ENCODE measurements at places on chromosomes 4 and X.
A peak's percentile ranks its signal among the peaks of the same experiment; 100 is the strongest.

GRCh38 chr4:37516057-37516775 is 170.0 kb downstream of the RELL1 start:
- no peak for DNase-seq

GRCh38 chr4:112706840-112707207 is 69.9 kb downstream of the LARP7 start:
- no peak for DNase-seq

DNA sequence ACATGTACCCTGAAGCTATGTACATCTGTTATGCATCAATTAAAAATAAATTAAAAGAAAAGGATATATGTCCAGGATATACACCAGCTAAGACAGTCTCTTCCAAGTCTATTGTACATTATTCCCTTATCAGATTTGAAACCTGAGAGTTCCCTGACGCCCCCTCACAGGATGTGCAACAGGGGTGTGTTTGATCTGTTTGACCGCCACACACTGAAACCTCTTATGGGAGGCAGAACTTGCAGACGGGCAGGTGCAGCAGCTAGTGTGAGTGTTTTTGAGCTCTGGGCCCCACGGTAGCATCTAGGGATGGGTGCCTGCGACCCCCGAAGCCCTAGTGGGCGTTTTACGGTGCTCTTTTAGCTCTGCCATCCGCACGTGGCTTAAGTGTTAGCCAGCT is 4.7 kb downstream of the XG start:
- DNase-seq = no peak

DNA sequence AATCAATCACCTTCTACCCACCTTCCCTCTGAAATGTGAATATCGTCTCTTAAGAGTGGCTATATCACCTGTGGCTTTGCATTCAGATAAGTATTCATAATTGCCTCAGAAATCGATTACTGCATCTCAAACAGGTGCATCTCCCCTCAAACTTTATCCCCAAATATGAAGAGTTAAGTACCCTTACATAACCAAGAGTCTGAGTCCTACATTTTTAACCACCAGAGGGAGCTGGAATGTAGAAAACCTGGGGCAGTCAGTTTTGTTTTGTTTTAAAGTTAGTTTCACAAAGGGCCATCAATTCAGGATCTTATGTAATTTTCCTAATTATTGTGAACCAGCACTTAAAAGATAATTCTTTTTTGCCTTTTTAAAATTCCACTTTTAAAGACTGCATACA is 5.7 kb downstream of the TCEANC start:
- DNase-seq = no peak

DNA sequence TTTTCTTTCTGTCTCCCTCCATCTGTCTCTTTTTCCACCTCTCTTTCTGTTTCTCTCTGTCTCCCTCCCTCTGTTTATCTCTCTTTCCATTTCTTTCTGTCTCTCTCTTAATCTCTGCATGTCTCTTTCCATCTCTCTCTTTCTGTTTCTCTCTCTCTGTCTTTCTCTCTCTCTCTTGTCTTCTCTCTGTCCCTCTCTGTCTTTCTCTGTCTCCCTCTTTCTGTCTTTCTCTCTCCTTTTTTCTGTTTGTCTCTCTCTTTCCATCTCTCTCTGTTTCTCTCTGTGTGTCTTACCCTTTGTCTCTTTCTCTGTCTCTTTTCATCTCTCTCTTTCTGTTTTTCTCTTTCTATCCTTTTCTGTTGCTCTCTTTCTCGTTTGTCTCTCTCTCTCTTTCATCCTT is 34.7 kb downstream of the ARSF start:
- no peak for DNase-seq

GRCh38 chr4:83019794-83020494 is 9.3 kb upstream of the LIN54 start:
- DNase-seq = no peak

GRCh38 chr4:57426779-57427395 is 316.7 kb upstream of the IGFBP7 start:
- DNase-seq = peak; percentile 1

DNA sequence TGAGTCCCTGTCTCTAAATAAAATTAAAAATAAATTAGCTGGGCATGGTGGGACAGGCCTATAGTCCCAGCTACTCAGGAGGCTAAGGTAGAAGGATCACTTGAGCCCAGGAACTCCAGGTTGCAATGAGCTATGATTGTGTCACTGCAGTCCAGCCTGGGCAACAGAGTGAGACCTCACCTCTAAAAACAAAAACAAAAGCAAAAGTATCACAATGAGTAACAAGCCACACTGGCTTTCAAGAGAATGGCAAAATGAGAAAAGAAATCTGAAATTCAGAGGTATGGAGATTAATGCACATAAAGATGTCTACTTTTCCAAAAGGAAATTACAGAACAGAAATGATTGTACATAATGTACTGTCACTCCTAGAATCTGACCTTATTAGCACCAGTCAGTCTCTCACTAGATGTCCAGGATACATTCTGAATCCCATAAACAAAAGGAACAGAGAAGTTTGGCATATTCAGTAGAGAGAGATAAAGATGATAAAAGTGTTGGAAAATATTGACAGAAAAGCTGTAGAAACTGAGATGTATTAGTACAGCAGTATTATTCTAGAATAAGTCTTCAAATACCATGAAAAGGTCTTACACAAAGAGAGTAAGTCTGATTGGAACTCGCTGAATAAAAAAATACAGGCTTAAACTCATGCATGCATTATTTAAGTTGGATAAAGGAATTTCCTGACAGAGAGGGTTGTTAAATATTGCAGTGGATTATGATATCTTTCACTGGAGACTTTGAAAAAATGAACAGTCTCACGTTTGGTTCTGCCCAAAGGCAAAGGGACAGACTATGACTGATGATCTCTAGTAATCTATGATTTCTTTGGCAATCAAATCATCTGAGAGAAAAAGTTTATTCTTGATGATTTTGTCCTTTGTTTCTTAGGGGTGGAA is 102.5 kb downstream of the SH3RF1 start:
- no peak for DNase-seq

DNA sequence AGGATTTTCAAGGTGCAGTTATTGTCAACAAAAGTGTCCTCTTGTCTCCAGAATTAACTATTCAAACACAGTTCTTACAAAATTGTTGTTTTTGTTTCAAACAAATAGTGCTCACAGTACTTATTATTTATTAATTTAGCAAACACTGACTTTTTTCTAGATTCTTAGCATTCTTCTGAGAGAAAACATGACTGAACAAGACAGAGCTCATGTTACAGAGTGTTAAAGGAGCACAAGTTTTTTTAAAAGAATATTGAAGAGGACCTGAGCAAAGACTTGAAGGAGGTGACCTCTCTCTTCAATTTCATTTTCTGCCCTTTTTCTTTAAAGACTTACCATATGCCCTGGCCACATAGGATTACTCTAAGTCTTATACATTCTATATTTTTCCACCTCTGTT is 2220.3 kb upstream of the AGA start:
- no peak for DNase-seq

DNA sequence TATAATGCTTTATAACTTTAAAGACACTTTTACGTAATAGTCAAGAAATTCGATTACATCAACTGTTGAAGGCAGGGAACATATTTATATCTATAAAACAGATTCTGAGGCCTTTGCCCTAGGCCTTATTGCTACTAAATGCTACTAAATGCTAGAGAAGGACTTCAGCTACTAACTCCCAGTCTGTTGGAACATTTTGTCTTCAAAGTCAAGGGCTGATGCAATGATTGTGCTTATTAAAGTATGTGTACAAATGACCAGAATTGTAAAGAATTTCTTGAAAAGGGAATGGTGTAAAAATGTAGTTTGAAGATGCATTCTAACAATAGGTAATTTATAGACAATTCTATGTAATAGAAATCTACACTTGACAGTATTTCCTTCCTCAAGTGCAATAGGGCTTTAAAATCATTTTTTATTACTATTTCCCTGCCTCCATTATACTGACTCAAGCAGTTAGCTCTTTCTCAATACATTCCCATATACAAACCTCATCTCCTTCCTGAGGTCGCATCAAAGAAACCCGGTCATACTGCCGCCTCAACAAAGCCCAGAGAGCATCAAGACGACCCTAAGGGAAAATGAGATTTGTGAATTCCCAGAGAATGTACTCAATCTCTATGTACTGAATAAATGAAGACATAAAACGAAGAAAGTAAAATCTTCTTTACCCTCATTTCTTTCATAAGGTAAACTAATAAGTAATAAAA is 95.7 kb downstream of the ANTXR2 start:
- DNase-seq = no peak

GRCh38 chr4:85478576-85478975 is 3.6 kb downstream of the ARHGAP24 start:
- DNase-seq = no peak

DNA sequence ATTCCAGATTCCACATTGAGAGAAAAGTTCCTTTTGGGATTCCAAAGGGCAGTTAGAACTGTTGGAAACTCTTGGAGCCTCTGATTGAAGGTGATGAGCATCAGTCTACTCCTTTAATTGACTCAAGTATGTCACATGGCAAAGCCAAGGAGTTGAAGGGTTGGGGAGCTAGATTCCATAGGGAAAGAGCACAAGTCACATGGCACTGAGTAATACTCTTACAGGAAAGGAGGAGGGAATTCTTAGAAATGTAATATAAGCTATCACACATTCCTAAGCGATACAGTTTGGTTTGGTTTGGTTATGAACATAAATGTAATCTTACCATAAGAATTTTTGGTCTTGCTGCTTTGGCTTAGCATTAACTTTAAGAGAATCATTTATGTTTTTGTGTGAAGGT is 15.7 kb downstream of the SPCS3 start:
- no peak for DNase-seq

DNA sequence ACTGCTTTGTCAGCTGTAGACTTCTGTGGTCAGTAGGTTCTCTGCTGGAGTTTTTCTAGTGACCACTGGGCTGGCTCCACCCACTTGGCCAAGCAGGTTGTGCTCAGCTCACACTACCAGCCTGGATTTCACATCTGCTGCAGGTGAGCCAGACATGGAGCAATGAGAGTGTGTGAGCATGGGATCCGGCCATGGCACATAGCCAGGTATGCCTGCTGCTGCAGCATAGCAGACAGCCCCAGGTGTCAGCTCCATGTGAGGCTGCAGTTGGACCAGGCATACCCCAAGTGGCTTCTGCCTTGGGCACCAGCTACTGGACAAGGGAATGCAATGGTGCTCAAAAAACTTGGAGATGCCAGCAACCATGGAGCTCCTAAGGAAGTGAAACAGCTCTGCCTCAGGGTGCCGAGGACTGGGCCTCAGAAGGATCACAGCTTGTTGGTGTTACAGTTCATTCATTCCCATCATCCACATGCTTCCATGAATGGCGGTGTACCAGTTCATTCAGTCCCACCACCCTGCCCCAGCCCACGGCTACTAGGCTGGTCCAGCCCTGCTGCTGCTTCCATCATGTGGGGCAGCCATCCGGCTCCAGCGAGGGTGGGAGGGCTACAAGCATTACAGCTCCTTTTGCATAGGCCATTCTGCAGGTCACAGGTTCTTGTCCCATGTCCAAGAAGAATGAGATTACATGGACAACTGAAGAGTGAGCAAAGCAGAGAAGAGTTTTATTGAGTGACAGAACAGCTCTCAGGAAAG is 389.1 kb upstream of the PCDH7 start:
- no peak for DNase-seq

GRCh38 chrX:80808881-80809411 is 731 bp downstream of the BRWD3 start:
- DNase-seq = no peak

DNA sequence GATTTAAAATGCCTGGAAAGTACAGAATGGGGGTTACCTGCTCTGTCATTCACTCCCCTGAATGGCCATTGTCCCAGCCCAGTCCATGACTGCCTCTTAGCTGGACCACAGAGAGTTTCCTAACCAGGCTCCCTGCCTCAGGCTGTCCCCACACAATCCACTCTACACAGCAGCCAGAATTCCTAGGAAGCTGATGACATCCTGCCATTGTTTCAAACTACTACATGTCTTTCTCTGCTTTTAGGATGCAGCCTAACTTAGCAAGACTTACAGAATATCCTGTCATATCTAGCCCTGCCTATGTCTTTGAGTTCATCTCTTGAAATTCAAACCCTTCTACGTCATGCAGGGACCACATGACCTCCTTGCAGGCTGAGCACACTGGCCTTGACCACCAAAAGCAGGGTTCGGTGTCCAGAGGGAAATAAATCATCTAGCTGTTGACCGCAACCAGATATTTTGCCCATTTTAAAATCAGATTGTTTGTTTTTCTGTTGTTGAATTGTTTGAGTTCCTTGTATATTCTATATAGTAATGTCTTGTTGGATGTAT is 16.1 kb upstream of the CRMP1 start:
- DNase-seq = no peak

- no peak for DNase-seq
Measured at GRCh38 chrX:48794911-48795515, 6.9 kb upstream of the HDAC6 start.

DNA sequence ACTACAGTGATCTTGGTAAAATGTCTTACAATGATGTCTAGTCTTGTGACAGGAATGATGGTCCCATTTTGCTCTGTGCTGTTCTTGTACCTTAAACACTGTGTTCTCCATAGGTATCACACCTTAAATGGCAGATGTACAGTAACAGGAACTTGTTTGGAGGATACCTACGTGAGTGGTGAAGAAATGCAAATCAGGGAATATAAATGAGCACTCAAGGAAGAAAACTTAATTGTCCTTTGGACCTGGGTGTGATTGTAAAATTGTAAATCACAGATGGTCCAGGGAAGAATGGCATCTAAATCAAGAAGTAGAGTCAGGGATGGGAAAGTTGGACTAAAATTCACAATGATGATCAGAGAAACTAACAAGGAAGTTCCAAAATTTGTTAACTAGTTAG is 12.7 kb downstream of the HPGDS start:
- DNase-seq = no peak

GRCh38 chrX:132953354-132953753 is 5.1 kb downstream of the HS6ST2 start:
- DNase-seq = no peak

DNA sequence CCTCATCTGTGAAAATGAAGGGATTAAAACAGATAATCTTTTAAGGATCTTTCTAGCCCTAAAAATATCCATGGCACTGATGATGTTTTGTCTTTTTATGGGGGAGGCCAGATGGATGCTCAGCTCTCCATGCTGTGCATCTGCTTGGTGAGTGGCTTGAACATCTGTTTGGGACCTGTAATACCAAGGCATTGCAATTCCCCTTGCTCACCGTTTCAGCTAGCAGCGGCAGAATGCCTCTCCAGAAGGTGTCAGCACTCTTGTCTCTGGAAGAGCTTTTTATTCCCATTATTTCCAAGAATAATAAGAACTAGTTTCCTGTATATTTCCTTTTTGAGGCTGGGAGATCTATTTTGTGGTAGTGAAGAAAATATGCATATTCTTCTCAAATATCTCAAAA is 151.9 kb upstream of the ANK2 start:
- no peak for DNase-seq

DNA sequence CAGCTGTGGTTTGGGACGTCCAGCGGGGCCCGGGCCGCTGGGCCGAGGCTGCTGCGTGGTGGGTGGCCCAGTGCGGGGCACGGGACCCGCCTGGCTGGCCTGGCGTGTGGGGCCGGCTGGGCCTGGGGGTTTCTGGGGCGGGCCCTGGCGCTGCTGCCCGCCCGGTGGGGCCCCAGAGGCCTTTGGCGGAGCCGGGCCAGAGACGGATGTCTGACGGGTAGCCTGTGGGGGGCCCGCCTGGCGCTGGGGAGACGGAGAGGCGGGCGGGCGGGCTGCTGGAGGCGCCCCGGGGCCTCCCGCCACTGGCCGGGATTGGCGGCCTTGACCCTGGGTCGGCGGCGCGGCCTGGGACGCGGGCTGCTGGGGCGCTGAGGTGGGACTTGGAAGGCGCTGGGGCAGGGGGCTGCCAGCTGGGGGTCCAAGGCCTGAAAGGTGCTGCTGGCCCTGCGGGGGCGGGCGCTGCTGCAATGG is 8.1 kb upstream of the TIMP1 start:
- no peak for DNase-seq
